ENCODE measurements at places on chromosomes 12 and 14. TPM values are rescaled to one million over a fixed set of nuclear protein-coding genes. Genes with fewer than 3 reads are reported as not detected.

OR10AD1 gene
- 0.98 TPM for polyA plus RNA-seq

RD3L gene
- polyA plus RNA-seq = not detected

CD9 gene
- 144 TPM for polyA plus RNA-seq

TOMM20L gene
- polyA plus RNA-seq = 2.5 TPM

C2CD5 gene
- 110 TPM for polyA plus RNA-seq

AICDA gene
- polyA plus RNA-seq = 0.45 TPM

STAC3 gene
- 9.2 TPM for polyA plus RNA-seq

RNASE1 gene
- 98.4 TPM for polyA plus RNA-seq

DNA sequence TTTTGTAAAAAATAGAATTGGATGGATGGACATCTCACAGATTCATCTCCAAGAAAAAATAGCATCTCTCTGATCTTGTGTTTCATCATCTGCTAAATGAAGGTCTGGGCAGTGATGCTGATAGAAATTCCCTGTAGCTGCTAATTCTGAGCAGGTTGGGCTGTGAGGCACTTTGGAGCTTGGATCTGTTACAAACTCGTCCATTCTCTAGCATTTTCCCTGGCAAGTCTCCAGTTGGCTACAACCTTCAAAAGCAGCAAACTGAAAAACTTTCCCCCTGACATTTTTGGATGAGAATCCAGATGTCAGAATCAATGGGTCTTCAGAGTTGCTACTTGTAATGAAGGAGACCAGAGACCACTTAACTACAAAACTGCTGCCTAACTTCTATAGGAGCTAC lies 72.7 kb downstream of the TPH2 start:
- no peak for DNase-seq

GRCh38 chr12:75922944-75923642 lies 108.5 kb downstream of the PHLDA1 start:
- DNase-seq = no peak

GRCh38 chr14:69711477-69711876 lies 55.5 kb upstream of the SRSF5 start:
- no peak for DNase-seq

DNA sequence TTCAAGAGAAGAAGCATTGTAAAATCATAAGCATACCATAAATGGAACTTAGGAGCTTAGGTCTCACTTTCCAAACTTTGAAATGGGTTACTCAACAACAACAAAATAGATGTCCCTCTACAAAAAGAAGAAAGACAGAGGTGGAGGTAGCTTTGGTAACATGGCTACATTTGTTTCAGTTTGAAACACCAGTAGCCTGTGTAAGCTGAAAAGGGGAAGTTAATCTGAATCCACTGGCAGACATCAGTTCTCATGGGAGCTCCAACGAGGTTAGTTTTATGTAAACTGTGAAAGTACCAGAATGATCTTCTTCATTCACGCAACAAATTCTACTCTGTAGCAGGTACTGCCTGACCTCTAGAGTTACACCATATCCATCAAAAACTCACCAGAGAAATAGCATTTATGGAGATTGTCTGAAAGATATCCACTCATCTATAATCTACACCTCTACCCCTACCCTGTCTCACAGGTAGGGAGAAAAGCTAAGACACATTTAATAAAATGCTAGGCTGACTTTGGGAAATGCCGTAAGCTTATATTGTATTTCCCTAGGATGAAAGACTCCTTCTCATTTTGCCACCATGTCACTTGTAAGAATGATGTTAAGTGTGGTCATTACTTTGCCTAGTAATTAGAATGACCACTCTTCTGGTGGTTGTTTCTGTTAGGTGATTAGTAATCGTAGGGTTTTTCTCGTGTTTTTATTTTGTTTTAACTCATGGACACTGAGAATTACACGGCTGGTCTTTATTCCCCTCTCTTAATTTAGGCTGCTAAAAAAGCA lies 224.1 kb downstream of the ASCL1 start:
- DNase-seq = no peak

DNA sequence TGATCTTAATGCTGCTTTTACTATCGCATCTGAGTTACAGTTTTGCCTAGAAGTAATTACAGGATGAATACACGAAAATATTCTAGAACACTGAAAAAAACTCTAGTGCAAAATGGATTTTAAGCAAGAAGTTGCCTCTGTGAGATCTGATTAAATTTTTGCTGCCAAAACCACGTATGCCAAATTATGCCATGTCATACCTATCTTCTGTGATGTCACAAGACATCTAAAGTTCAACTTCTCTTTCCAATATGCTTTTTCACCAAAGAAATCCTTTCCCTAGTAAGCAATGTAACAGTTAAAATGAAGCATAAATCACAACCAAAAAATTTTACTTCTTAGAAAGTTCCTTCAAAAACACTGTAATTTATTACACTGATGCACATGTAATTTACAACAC lies 39.6 kb downstream of the HECTD4 start:
- no peak for DNase-seq

DNA sequence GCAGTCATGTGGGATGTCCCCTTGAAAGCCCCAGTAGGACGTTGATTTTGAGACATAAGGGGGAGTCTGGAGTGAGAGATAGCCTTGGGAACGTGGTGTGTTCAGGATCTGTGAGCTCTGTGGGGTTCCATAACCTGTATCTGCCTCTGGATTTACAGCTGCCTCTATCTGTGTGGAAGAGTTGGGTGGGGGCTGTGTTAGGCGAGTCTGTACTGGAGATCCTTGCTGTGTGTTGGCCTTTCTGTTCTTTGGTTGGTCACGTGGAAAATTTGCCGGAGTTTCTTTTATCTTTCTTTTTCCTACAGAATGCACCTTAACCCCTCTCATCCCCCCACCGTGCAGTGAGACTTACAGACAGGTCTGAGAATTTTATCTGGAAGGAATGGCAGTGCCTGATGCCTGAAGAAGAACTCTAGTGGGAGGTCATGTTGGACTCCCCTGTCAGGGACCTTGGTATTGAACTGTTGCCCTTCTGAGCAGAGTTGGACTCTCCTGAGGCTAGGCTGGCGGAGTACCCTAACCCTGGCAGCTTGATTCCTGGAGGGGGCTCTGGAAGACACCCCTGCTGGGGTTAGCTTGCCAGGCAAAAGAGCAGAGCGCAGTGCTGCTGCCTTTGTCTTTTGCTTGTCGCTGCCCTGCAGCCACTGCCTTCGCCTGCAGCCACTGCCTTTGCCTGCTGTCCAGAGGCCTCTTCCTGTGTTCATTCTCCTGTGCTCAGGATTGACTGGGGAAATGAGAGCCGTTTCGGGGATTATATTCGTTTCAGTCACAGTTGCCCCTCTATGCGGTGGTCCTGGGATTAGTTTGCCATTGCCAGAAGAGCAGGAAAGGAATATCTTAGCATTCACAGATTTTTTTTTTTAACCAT lies 34.1 kb downstream of the ZNF664 start:
- DNase-seq = no peak

DNA sequence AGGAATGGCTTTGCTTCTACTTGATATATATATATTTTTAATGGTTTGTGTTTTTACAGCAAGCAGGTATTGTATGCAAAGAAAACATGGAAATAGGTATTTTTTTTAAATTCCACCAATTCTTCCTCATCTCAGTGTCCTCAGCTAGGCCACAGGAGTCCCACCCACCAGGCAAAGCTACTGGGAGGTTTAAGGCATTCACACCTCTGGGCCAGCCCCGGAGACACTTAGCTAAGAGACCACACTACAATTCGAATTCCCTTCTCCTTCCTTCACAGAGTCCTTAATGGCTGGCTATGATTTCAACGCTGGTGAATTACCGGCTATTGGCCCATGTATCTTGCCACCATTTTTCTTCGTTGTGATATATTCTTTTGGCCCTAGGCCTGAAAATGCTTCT lies 71.4 kb downstream of the SLC15A4 start:
- no peak for DNase-seq

DNA sequence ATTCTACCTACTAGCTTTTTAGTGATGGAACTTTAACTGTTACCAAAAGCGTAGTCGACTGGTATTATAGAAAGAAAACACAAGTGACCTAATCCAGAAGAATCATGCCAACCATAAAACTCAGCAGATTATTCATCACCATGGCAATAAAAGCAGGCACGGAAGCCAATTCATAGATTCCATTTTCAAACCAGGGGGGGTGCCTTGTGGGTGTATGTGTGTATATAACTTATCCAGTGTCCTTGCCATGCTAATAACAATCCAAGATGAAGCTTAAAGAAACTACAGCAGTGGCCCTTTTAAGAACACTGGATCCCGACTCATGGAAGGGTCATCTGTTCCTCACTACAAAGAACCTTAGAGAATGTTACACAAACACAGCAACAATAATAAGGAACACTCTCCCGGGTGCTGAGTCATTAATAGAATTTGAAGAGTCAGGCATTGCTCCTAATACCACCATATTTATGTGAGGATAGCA lies 61.0 kb downstream of the EPS8 start:
- no peak for DNase-seq

GRCh38 chr14:33736299-33736825 lies 214.5 kb downstream of the EGLN3 start:
- DNase-seq = no peak

DNA sequence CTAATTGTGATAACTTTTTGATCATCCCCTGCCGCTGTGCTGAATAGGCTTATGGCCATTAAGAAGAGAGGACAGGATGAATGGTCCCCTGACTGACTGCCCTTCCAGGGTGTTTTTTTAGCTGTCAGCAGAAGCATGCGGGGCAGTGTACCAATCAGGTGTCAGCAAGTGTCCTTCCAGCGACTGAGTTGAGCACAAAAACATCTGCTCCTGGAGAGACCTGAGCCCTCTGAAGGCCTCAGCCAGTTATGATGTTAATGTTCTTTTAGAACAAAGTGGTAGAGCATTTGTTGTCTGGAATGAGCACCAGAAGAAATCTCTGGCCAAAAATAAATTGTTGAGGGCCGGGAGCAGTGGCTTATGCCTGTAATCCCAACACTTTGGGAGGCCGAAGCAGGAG lies 37.5 kb downstream of the P2RX7 start:
- DNase-seq = no peak

- DNase-seq = peak; percentile 98
Measured at GRCh38 chr12:14770496-14771461, 32.5 kb downstream of the WBP11 start.

- DNase-seq = no peak
Measured at GRCh38 chr12:69645031-69645430, 34.3 kb upstream of the LRRC10 start.

DNA sequence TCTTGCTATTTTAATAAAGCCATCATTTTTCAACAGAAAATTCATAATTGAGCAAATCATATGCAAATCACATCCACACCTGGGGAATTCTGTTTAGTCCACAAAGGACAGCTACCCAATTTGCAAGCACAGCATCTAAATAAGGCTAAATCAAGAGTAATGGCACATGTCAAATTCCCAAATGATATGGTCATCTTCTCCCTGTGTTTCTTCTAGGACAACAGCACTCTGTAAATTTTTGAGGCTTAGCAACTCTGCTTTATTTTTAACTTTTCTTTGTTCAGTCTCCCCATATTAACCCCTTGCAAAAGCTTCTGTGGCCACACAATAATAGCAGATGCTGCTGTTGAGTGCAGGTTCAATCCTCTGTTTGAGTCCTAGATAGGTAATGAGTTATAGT lies 155.6 kb upstream of the DAAM1 start:
- DNase-seq = no peak

- DNase-seq = no peak
Measured at GRCh38 chr12:76180401-76181277, 96.2 kb upstream of the NAP1L1 start.

DNA sequence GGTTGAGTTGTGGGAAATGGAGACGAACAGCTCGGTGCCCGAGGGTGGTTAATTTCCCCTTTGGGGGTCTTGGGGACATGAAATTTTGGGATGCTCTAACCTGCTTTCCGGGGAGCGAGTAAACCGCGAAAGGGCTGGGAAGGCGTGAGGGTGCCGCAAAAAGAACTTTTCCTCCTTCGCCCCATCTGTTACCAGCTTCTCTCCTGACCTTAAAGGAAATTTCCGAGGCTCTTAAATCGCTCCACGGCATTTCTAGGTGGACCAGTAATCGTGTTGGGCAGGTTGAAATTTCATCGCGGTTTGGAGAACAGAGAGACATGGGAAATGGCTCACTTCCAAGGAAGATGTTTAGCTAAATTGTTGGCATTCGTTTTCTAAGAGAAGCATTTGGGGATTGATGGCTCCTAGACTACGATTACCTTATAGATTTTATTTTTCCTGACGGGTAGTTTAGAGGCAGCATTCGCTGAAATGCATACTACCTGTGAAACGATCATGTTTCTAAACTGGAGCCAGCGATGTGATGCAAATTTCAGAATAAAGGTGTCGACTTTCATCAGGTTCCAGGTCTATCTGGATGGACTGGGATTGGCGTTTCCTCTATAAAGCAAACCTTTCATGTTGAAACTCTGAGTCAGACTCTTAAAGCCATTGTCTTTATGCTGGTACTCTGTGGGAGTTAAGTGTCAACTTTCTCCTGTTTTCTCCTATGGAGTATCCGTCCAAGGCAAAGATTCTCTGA lies 414.5 kb downstream of the PCNX1 start:
- peak; percentile 62 for DNase-seq

Data from left kidney (tissue), 8 donors.